PC-9 (cell line): ENCODE measurements at places on chromosomes 6 and 20.

DNA sequence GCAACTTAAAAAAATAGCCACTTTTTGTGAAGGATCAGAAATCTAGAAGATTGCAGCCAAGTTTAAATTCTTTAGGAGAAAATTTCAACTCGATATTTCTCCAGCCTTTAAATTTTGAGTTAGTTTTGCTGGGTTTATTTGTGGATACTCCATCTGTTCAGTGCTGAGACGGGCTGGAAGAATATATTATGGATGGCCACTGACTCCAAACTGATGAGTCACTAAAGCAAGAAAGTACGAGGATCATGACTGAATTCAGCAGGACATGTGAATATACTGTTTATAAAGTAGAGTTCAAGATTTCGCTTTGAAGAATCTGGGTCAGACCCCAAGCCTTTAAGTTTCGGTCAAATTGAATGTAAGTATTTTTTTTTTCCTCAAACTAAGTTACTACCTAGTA lies 199.5 kb downstream of the ADGRB3 start:
- DNase-seq, result no peak

DNA sequence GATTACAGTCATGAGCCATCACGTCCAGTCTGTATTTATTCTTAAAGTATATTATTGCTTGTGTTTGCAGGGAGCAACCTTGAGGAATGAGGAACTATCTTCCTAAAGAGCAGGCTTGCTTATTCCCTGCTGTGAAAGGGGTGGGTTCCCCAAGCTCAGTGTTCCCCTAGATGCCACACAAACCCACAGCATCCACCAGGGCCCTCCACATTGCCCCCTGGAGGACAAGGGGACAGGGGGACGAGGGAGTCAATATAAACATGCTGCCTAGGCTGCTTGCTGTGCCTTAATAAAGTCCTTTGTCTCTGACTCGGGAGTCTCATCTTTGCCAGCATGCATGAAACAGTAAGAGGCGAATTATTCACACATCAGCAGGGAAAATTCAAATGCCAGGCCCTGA lies 8.0 kb upstream of the IDH3B start:
- no peak for DNase-seq

DNA sequence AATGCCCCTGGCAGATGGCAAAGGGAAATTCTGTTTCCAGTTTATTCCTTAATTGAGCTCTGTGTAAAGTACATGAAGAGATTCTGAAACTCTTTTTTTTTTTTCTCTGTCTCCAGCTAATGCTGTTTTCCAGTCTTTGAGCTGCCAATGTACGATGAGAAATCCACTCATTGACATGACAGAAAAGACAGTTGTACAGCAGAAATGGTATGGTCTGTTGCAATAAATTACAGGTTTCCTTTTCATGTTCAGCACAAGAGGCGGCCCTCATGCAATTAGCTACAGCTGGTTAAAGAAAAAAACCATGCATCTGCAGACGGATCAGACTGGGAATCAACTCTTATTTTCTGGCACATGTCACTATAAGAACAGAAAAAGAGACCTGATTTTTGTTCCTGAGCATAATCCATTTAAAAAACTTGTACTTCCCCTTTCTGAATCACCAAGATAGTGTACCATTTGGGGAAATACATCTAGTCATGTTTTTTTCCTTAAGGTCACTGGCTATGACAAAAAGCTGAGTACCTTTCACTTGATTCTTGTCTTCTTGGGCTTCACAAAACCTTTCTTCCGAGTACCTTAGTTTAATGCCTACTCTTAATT lies 289.8 kb upstream of the PREP start:
- DNase-seq, result no peak

GRCh38 chr20:41095110-41095969 lies 42.0 kb upstream of the PLCG1 start:
- DNase-seq, result peak; percentile 50

GRCh38 chr6:3489027-3489757 lies 32.3 kb upstream of the SLC22A23 start:
- DNase-seq, result peak; percentile 47

DNA sequence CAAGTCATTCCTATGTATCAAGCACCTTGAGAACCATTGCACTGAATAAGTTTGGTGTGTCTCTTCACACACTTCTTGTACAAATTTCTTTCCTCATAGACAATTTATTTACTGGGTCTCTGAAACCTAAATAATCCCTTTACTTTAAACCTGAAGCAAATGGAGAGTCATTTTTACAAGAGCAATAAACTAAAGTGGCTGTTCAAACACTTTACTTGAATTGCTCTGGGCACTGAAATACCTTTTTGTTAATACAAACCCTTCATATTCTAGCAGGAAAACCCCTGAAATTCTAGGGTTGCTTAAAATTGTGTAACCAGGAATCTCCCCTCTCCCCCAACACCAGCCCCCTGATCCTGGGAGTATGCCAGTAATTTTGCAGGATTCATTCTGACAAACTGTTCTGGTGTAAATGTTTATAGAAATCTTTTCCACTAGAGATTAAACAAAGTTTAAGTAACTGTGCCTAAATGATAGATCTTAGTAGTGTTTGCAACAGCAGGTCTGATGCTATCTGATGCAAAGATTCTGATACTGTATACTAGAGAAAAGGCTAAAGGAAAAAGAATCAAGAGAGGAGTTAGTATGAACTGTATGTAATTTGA lies 13.4 kb downstream of the RSPO3 start:
- no peak for DNase-seq

GRCh38 chr20:50450881-50451752 lies 59.1 kb upstream of the PTPN1 start:
- no peak for DNase-seq

DNA sequence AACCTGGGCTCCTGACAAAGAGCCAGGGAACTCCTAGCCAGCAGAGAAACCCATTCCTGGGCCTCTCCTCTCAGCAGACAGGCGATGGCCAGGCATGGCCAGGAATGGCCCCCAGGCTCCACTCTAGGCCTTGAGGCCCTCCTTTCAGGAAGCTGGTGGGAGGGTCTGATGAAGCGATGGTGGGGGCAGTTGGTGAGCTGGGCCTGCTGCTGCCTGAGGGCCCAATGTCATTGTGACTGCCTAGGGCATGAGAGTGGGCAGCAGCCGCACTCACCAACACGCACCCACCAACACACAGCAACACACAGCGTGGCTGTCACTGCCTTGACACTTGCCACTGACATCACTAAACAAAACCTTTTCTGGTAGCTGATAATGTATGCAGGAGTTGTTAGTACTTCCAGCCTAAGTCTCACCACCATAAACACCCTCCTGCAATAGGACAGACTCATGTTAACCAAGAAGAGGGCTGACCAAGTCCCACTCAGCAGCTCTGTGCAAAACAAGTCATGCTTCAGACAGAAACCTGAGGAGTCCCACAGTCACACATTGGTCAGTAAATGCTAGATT lies 69.3 kb downstream of the ABHD12 start:
- no peak for DNase-seq

DNA sequence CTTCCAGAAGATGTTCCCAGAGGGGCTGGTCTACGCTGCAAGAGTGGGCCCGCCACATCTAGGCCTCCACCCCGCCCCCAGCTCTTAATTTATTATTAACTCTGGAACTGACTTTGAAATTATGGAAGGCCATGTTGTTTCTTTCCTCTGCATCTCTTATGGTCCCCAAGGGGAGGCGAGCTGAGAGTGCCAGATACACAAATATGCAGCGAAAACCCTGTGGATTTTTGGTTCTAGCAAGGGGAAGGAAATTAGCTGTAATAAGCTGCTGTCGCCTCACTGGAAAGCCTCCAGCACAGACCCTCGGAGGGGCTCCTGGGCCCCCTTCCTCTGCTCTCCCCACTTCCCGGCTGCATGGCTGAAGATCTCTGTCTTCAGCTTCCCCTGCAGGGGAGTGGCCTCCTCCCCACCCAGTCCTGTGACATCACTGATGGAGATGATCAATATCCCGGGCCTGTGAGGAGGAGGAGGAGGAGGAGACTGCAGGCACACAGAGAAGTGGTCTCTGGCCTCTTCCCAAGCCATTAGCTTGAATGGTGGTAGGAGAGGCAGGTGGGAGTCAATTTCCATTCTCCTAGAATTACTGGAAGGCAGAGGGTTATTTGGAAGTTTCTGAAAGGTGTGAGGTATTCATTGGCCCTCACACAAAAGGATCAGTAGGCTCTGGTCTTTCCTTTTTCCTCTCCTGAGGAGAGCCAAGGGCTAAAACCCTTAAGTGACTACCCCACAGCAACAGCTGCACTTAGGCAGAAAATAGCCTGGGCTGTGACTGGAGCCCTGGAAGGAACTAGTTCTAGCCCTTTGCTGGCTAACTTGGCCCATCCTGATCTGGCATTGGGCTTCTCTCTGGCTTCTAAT lies 39.7 kb upstream of the CCDC167 start:
- no peak for DNase-seq

GRCh38 chr20:53045941-53046340 lies 73.8 kb downstream of the TSHZ2 start:
- DNase-seq, result no peak

- no peak for DNase-seq
Measured at GRCh38 chr20:47847884-47848485, 62.7 kb upstream of the SULF2 start.

DNA sequence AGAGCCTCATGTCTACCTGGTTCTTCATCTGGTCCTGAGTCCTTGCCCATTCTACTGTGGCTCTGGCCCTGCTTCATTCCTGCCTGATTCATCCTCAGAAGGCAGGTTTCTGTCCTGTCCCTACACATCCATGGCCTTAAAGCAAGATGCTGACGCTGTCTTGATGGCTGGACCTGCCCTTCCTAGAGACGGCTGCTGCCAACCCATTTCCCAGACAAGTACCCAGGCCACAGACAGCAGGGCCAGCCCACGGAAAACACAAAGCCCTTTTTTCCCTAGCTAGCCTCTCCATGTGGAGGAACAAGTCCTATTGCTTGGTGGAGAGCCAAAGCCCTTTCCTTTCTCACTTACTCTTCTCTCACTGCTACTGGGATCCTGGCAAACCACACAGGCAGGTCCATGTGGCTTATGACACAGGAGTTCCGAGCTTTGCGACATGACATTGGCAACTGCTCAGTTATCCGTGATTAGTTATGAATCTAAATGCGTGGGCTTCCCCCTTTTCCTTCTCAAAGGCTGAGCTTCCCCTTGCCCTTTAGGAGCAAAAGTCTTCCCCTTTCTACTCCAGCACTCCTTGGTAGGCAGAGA lies 72.9 kb downstream of the SLC22A3 start:
- no peak for DNase-seq

DNA sequence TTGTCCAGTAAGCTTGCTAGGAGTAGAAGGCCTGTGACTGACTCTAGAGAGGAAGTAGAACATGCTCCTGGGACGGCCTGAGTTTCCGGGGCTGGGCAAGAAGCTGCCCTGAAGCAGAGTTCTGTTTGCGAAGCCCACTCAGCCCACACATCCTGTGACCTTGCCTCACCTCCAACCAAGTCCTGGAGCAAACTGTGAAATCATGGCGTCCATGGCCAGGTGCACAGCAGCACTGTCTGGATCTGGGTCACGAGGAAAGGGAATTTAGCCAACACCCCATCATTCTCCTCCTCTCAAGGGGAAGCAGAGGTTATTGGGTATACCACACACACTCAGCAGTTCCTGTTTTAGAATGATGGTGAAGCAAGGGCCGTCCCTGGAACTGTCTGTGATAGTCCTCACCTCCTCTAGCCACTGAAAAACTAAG lies 87.5 kb downstream of the CRYBG1 start:
- DNase-seq, result no peak

GRCh38 chr6:56840467-56841380 lies 114.2 kb upstream of the BEND6 start:
- peak; percentile 81 for DNase-seq

DNA sequence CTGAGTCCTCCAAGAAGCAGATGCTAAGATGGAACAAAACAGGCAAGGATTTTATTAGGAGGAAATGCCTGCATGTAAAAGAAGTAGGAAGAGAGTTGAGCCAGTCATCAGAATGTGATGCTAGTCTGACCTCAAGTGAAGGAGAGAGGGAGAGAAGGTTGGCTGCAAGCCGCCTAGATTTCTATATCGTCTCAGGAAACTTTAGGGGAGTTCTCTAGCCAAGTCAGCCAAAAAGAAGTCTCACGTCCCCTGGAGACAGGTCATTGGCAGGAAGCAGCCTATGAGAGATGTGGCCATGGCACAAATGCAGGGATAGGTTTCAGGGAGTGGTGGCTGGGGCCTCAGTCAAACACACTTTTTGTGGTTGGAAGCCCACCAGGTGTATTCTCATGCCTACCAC lies 378.0 kb downstream of the CD109 start:
- no peak for DNase-seq

DNA sequence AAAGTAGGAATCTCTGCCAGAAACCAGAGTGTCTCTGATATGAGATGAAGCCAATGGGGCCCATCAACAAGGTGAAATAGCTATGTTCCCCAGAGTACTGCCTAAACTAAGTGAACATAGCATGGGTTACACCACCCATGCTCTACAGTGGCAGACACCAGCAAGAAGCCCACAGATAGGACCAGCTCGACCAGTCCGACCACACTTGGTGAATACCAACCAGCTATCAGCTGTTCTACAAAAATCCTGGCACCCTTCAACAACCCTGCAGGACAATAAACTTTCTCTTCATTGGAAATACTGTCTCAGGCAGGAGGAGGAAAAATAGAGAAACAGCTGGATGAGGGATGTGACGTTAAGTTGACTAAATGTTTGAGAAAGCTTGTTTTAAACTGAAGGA lies 311.4 kb downstream of the EPM2A start:
- DNase-seq, result no peak

DNA sequence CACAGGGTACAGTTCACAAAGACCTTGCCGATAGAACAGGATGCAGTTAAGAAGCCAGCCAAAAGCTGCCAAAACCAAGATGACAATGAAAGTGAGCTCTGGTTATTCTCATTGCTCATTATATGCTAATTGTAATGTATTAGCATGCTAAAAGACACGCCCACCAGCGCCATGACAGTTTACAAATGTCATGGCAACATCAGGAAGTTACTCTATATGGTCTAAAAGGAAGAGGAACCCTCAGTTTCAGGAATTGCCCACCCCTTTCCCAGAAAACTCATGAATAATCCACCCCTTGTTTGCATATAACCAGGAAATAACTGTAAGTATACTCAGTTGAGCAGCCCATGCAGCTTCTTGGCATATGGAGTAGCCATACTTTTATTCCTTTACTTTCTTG lies 748.7 kb downstream of the QKI start:
- no peak for DNase-seq

DNA sequence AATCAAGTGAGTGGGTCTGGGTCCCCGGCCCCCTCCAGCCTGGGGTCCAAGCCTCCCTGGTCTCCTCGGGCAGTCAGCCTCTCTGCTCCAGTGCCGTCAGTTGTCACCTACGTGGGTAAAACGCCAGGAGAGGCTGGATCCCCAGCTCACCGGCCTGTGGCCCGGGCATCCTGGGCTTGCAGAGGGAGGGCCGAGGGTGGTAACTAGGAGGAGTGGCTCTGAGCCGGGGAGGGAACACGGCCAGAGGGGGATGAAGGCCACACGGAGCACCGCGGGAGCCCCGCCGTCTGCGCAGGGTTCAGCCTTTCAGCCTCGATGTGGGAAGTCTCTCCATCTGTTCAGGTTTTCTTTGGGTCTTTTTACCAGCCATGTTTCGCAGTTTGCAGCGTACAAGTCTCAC lies 29.5 kb upstream of the BHLHE23 start:
- no peak for DNase-seq

DNA sequence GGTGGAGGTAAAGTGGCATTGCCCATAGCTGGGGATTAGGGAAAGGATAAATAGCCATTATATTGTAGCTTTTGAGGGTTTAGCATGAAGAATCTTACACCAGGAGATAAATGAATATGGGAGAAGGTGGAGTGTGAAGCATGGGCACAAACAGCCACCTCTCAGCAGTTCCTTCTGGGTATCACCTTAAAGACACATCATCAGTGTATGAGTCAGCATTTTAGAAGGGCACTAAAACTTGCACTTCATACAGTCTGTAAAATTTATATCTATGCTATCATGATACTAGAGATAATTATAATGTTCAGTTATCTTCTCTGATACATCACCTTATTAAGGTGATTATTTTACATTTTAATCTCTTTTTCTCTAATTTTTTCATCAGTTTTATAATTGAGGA lies 25.3 kb downstream of the SLC35A1 start:
- no peak for DNase-seq
